ENCODE measurements at places on chromosomes 4 and X.

DNA sequence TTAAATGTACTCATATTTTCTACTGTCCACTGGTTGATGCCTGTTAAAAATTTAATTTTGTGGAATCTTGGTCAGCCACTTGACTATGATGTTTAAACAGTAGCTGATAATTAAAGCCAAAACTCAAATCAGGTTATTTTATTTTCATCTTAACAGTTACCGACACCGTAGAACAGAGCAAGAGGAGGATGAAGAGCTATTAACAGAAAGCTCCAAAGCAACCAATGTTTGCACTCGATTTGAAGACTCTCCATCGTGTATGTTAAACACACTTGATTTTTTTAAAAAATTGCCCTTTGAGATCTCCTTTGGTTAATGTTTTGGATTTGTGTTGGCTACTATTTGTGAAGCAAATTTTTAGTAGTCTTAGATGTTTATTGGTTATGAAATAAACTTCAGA lies 10.7 kb downstream of the SMARCA5 start:
- no peak for DNase-seq

- no peak for DNase-seq
Measured at GRCh38 chrX:34350561-34351335, 218.6 kb upstream of the FAM47A start.

GRCh38 chrX:81286608-81287007 lies 84.7 kb downstream of the SH3BGRL start:
- DNase-seq, result no peak

DNA sequence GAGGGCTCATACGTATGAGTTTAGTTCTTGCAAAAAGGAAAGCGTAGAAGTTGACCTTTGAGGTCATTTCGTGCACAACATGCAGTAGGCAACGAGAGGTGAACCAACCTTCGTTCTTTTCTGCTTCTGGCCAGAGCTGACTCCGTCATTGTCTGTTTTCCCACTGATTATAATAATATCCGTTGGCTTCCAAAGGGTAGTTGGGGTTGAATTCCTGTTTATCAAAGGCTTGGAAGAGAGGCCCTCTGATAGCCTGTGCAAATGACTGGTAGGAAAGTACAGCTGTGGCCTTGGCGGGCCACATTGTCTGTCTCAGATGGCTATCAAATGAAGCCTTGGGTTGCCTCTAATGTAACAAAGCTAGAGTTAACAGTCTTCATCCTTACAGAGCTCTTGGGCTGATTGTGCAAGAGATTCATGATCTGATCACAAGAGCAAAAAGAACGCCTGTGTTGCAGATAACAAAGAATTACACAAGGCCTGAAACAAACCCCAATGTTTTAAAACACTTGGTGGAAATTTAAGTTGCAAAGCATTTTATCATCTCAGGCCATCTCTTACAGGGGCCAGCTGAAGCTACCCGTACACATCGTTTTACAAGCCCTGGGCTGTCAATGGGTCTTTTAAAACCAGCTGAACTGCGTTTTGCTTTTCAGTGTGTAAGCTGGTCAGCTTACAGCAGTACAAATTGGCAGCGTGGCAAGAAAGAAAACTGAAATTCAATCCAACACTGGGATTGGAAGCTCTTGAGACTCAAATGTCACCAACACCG lies 46.1 kb upstream of the FAM9C start:
- no peak for DNase-seq

- no peak for DNase-seq
Measured at GRCh38 chr4:111991163-111991562, 154.1 kb upstream of the FAM241A start.

DNA sequence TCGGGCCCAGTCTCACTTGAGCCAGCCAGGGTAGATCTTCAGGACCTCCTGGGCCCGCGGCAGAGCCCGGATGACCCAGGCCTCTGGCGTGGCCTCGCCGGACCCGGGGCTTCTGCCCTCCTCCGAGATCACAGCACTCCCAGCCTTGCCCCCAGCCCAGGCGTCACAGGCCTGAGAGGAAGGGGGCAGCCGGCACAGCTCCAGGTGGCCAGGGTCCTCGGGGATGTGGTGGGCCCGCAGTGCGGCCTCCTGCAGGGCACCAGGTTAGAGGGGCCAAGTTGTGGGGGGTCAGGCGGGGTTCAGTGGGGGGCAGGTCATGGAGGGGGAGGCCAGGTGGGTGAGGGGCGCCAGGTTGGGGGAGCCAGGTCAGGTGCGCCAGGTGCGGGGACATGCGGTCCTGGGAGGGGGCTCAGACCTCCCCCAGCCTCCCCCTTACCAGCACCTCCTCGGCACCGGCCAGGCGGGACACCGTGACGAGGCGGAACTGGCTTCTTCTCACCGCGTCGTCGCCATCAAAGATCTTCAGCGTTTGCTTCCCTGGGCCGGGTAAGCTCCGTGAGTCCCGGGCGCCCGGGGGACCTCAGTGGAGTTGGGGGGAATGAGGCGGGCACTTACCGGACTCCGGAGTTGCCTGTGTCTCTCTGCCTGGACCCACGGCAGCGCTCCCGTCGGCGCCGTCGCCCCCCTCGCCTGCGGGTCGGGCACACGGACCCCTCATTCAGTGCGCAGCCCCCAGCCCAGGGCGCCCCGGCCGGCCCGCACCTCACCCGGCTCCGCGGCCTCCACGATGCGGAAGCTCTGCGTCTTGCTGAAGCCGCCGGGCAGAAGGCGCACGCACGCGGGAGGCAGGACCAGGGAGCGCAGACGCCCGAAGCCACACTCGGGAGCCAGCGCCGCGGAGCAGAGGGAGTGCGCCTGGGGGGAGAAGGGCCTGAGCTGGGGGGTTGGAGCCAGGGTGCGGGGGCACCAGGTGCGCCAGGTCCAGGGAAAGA lies 6.0 kb downstream of the DGKQ start:
- no peak for DNase-seq

GRCh38 chrX:69290292-69290691 lies 125.0 kb upstream of the PJA1 start:
- DNase-seq, result no peak

- DNase-seq, result no peak
Measured at GRCh38 chr4:74536557-74536956, 91.6 kb downstream of the AREG start.

- DNase-seq, result no peak
Measured at GRCh38 chr4:159526172-159526571, 423.3 kb downstream of the RAPGEF2 start.
